Activated T-cell treated with anti-CD3 and anti-CD28 coated beads, Interleukin-2, amount 50 U/mL, for 72 hours (primary cell): ENCODE measurements at places on chromosomes 4 and X. TPM values are rescaled to one million over a fixed set of nuclear protein-coding genes. Genes with fewer than 3 reads are reported as not detected.

The TEX13D gene
- total RNA-seq = not detected

The ADRA2C gene
- total RNA-seq = not detected

The GAGE2A gene
- not detected for total RNA-seq

The MAP3K15 gene
- 0.70 TPM for total RNA-seq

The EXOC1L gene
- not detected for total RNA-seq

The ANKRD17 gene
- 50.9 TPM for total RNA-seq

The CT45A10 gene
- not detected for total RNA-seq

The FRMD7 gene
- not detected for total RNA-seq

The SCML1 gene
- total RNA-seq = 3.2 TPM

The HTR2C gene
- total RNA-seq = not detected

The GRID2 gene
- total RNA-seq = not detected
